NCI-H82 (cell line): ENCODE measurements at places on chromosomes 5 and 9.

DNA sequence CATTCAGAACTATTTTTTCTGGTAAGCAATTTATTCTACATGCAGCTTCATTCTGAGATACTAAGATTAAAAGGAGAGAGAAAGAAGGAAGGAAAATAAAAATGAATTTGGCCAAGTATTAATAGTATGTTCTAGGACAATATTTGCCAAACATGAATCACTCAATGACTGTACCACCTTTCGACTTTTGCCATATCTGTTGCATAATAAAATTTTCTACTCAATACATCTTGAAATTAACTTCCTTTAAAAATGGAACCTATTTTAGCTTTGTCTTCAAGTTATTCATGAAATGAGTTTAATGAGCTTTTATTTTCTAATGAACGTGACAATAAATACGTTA is 111.8 kb downstream of the MARCHF3 start:
- DNase-seq = no peak

- no peak for DNase-seq
Measured at GRCh38 chr5:150488519-150489359, 19.2 kb upstream of the NDST1 start.

DNA sequence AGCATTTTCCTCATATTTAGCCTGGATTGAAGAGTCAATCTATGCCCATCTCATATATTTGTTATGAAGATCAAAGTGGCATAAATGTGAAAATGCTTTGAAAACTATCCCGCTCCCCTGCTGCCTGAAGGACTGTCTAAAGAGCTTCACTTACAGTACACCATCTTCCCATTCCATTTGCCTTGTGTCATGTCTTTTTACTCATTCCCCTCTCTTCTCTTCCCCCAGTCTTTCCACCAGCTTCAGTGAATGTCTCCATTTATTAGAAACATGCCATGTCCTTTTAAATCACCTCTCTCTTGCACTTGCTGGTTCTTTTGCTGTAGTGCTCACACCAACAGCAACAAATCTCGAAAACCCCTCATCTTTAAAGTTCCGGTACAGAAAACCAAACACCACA is 192.7 kb upstream of the SGCD start:
- DNase-seq = no peak

DNA sequence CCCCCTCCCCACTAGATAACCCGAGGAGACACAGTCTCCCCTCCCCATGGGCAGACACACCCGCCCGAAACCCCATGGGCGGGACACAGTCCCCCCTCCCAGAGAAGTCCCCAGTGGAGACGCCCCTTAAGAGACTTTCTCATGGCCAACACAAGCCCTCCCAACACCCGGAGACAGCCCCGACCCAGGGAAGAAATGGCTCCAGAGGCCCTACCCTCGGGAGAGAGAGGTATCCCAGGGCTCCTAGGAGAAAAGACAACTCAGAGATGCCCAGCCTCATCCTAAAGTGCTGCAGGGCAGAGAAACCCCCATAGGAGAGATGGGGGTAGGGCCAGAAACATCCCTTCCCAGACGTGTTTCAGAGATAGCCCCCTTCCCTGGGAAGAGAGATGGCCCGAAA is 27.4 kb downstream of the PCDH1 start:
- no peak for DNase-seq

DNA sequence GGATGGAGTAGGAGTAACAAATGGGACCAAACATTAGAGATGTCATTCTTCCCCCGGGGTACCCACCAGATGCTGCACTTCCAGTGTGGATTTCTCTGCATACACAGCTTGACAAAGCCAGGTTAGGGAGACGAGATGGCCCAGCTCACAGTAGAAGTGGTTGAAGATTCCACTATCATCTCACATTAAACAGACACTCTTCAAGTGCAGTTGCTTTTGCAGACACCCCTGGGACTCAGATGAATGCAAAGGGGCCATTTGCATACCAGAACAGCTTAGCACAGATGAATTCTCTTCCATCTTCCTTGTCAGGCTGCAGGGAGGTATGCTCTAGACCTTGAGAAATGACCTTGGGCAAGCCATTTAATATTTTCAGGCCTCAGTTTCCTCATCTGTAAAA is 12.6 kb upstream of the C5orf58 start:
- DNase-seq = no peak

- DNase-seq = no peak
Measured at GRCh38 chr9:124452326-124452725, 2.1 kb downstream of the ADGRD2 start.

DNA sequence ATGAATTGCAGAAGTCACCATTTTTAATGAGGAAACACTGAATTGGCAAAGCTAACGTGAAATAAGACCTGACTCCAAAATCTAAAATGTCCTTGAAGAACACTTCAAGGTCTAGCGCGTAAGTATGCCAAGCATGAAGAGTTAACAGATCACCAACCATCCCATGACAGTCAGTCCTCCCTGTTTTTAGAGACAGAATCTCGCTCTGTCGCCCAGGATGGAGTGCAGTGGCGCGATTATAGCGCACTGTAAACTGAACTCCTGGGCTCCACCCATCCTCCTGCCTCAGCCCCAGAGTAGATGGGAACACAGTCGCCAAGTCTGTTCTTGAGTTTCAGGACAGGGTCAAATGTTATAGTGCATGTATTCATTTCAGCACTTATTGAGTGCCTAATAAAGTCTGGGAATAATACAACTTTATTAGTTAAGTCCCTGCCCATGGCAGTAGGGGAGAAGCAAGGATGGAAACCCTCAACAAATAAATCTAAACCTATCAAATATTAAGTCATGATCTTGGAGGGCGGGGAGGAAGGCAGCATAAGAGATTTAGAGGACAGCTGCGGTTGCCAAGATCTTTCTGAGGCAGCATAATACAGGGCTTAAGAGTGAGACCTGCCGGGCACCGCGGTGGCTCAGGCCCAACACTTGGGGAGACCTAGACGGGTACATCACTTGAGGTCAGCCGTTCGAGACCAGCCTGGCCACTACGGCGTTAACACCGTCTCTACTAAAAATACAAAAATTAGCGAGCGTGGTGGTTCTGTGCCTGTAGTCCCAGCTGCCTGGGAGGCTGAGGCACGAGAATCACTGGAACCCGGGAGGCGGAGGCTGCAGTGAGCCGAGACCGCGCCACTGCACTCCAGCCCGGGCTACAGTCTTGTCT is 1.1 kb downstream of the ATPSCKMT start:
- DNase-seq = peak; percentile 63

GRCh38 chr5:138789771-138790242 is 36.6 kb downstream of the CTNNA1 start:
- peak; percentile 82 for DNase-seq

GRCh38 chr9:74379718-74380117 is 117.4 kb upstream of the RORB start:
- peak; percentile 91 for DNase-seq

GRCh38 chr5:109329333-109330237 is 80.2 kb downstream of the PJA2 start:
- no peak for DNase-seq

DNA sequence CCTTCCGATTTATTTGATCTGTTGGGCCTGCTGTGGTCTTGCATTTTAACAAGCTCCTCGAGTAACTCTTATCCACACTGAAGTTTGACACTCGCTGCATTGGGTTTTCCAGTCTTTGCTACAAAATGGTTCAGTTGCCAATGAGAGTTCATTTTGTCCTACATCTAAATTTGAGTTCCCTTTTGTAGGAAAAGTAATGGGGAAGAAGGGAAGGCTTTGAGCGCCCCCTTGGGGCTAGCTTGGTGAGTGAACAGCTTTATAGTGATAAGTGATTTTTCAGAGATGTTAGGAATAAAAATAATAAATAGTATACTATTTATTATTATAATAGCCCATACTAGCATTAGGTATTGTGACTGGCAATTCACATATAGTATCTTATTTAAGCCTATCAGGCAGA is 89.9 kb upstream of the GNAQ start:
- peak; percentile 67 for DNase-seq

DNA sequence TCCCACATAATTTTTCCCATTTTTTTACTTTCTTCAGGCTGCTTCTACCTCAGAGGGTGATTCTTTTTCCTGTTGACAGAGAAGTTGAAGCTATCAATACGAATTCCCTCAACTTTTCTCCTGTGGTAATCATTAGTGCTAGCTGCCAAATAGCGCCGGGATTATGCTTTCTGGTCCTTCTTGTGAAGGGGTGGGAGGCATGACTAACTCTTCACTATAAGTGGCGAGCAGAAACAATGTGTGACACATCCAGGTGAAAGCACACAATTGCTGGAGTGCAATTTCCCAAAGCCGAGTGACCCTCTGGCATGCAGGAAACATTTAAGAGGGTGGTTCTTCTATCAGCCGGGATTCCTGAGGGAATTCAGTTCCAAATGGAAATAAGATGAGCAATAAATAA is 56.0 kb downstream of the TRPC7 start:
- no peak for DNase-seq

DNA sequence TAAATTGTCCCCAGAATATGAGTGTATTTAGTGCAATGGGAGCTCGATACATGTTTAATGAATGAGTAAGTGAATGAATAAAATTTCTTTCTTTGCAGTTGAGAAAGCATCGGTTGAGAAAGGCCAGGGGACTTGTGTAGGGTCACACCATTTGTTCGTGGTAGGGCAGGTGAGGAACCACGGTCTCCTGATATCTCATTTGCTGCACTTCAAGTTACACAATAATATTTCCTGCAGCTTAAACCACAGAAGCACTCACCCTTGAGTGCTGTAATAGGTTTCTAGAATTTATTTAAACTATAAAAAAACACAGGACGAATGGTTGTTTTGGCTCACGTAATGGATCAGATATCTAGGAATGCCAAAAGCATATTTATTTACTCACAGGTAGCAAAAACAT is 429.8 kb downstream of the SPATA31D1 start:
- DNase-seq = no peak

- peak; percentile 38 for DNase-seq
Measured at GRCh38 chr9:37486616-37487548, 1.1 kb downstream of the POLR1E start.

DNA sequence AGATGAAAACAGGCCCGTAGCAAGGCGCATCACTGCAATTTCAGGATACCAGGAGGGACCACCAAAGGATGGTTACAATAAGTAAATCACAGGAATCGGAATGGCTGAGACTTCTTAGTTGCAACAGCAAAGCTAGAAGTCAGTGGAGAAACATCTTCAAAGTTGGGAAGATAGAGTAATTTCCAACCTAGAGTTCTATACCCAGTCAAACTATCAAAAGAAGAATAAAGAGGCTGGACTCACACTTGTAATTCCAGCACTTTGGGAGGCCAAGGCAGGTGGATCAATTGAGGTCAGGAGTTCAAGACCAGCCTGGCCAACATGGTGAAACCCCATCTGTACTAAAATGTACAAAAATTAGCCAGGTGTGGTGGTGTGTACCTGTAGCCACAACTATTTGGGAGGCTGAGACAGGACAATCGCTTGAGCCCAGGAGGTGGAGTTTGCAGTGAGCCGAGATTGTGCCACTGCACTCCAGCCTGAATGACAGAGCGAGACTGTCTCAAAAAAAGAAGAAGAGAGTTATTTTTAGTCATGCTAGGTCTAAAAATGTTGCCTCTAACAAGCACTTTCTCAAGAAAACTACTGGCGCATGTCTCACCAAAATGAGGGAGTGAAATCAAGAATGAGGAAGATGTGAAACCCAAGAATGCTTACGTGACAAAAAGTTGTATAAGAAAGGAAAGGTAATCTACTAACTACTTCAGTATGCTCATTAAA is 267.7 kb downstream of the DENND1A start:
- DNase-seq = no peak

DNA sequence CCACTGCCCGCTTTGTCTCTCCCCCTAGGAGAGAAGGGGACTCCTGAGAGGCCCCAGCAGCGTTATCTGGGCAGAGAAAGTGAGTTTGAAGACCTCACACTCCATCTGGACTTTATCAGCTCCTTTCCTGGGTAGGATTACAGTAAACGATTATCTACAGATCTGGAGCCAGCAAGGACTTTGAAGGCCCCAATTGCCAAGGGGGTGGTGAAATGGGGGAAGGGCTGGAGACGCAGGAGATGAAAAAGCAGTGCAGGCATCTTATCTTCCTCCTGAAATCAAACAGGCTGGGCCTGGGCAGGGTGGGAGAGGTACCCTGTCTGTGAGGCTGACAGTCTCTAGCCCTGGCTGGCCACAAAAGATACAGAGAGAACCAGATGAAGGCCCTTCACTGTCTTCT is 105.8 kb upstream of the MSX2 start:
- DNase-seq = peak; percentile 85

DNA sequence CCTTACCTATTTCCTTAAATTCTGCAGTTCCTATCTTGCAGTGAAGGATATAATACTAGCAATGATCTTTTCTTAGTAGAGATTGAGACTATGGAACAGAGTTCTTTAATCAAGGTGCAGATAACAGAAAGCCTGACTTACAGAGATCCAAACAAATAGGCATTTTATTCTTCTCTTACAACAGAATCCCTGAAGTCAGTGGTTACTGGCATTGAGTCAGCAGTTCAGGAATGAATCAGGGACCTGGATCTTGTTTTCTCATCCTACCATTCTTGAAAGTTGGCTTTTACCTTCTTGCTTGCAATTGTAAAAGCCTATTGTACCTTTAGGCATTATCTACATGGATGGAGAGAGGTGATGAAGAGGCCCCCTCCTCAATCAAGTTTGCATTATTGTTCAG is 47.5 kb upstream of the TLE4 start:
- no peak for DNase-seq

DNA sequence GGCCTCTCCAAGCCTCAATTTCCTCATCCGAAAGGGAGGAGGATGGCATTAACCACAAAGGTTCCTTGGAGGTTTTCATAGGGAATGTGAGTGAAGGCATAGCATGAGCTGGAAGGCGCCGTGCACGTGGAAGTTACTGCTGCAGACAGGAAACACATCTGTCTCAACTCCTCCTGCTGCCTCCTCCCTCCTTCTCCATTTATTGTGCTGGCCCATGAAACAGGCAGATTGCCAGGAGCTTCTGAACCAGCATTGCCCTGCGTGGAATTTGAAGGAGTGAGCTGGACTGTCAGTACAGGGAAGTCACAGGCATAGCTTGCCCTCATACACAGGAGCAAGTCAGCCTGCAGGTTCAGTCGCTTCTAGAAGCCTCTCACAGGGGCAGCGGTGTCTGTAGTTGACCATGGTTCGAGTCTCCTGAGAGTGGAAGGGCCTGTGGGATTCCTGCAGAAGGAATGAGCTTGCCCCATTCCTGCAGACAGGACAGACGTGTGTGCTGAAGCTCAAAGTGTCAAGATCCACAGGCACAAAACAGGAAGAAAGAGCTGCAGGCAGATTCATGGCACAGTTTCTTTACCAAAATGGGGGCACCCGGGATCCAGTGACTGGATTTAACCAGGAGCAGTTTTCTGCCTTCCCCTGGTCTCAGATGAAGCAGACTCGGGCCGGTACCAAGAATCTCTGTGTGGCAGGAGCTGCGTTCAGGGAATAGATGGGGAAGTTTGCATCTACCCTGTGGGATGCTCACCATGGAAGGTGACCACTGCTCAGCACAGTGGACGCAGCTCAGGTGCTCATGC is 48.7 kb upstream of the CTSL start:
- no peak for DNase-seq

GRCh38 chr9:74838351-74838750 is 49.4 kb downstream of the TRPM6 start:
- DNase-seq = no peak

- DNase-seq = no peak
Measured at GRCh38 chr9:127853312-127854183, 910 bp downstream of the ENG start.

GRCh38 chr5:97553604-97554452 is 370.8 kb upstream of the RIOK2 start:
- DNase-seq = no peak
